Activated CD4-positive, alpha-beta memory T cell treated with anti-CD3 and anti-CD28 coated beads, Interleukin-2, amount 10 ng/mL, durations not matched to agents 7 days and 5 days (primary cell): ENCODE measurements at places on chromosomes 4 and X.

GRCh38 chrX:45233531-45233930 is 32.9 kb upstream of the DIPK2B start:
- no peak for DNase-seq

- no peak for DNase-seq
Measured at GRCh38 chrX:109856974-109857373, 123.9 kb upstream of the ACSL4 start.

- DNase-seq: no peak
Measured at GRCh38 chrX:154654372-154654771, 993 bp upstream of the CTAG2 start.

- no peak for DNase-seq
Measured at GRCh38 chr4:176034499-176034898, 31.1 kb upstream of the WDR17 start.

DNA sequence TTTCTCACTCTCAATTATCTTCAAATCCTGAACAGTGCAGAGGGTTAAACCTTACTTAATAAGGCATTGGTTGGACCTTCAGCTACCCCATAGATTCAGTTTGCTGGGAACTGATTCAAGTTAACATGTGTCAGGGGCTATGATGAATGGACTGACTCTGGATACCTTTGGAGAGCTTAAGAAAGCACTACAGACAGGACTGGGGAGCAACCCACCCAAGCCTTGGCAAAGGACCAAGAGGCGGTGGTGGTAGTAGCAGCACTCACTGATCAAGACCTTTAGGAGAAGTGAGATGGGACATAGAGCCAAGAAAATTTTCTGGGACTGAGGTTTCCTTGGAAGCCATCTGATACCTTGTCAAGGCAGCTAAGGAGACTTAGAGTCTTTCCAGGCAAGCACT is 43.0 kb upstream of the TAPT1 start:
- DNase-seq: no peak

DNA sequence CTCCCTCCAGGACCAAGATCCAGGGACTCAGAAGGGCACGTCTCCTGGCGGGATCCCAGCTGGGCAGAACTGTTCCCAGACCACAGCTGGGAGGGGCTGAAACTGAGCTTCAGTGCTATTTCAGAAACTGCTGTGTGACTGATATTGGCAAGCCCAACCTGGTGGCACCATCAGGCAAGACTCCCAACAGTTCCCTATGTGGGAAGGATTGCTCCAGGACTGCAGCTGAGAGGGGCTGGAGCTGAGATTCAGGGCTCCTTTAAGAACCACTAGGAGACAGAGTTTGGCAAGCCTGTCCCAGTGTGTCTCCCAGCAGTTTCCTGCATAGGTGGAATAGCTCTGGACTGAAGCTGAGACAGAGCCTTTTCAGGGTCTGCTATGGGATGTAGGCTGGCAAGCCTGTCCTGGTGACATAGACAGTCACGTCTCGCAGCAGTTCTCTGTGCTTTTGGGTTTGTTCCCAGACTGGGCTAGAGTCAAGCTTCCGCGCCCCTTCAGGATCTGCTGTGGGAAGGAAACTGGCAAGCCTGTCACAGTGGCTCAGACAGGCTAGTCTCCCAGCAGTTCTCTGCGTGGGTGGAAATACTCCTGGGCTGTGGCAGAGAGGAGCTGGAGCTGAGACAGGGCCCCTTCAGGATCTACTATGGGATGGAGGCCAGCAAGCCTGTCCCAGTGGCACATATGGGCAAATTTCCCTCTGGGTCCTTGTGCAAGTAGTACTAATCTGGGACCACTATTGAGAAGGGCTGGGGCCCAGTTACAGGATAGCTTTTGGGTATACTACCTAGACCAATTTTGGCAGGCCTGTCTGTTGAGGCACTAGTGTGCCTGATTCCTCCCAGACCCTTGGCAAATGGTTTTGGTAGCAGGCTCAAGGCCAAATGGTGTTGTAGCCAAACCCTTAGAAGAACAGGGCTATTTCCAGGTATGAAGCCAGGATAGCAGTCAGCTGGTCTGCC is 20.2 kb upstream of the MED14 start:
- no peak for DNase-seq

- DNase-seq: peak; percentile 34
Measured at GRCh38 chr4:150079081-150079581, 886 bp downstream of the DCLK2 start.

GRCh38 chr4:123526511-123526910 is 129.9 kb downstream of the SPRY1 start:
- no peak for DNase-seq

- DNase-seq: no peak
Measured at GRCh38 chr4:17013382-17014006, 115.0 kb upstream of the LDB2 start.

- DNase-seq: no peak
Measured at GRCh38 chr4:173543266-173543665, 13.2 kb upstream of the HAND2 start.

DNA sequence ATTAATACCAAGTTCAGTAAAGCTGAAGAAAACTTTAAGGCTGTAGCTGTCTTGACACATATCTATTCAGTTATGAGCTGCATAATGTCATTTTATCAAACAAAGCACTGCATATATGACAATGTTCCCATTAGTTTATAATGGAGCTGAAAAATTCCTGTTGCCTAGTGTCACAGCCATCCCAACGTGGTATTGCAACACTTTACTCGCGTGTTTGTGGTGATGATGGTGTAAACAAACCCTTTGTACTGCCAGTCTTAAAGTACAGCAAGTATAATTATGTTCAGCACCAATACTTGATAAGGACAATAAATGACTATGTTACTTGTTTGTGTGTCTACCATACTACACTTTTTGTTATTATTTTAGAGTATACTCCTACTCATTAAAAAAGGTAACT is 1415.6 kb upstream of the PCDH7 start:
- no peak for DNase-seq

DNA sequence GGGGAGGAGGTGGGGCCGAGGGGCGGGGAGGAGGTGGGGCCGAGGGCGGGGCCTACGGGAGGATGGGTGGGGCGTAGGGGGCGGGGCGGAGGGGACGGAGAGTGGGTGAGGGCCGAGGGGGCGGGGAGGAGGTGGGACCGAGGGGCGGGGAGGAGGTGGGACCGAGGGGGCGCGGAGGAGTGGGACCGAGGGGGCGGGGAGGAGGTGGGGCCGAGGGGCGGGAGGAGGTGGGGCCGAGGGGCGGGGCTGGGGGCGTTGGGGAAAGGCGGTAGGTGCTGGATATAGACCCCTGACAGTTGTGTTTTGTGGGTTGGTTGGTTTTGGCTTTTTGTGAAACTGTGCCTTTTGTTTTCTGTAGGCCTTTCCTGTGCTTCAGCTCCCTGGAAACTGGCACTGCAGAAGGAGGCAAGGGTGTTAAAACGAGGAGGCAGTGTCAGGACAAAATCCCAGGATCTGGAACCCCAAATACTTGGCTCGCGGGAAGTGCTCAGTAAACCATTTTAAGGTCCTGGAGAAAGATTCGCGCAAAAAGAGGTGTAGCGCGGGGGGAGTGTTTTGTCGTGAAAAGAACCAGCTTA is 580 bp upstream of the MMGT1 start:
- peak; percentile 69 for DNase-seq

DNA sequence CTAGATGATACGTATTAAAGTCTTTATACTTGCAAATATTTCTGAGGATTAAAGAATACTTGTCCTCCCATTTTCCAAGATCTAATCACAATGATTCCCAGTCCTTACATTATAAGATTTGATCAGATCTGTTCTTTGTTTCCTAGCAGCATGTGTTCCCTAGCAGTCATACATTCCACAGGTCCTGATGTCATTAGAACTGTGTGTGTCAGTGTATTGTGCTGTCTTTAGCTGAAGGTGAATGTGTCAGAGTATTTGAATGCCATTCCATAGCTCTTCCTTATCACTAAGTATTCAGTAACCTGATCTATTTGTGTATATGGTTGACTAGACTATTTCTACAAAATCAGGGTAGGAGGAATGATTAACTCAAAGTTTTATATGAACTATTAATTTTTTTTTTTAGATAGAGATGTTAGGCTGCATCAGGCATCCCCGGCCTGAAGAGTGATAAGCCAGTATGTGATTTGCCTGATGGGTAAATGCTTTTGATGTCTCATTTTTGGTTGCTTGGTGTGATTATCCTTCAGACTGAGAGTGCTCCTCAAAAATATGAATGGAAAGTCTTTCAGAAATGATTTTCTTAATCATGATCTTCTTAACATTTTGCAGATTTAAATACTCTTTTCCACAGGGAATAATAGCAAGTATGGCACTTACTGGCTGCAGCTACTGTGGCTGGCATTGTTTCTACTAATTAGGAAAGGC is 4.4 kb downstream of the ADGRL3 start:
- no peak for DNase-seq

DNA sequence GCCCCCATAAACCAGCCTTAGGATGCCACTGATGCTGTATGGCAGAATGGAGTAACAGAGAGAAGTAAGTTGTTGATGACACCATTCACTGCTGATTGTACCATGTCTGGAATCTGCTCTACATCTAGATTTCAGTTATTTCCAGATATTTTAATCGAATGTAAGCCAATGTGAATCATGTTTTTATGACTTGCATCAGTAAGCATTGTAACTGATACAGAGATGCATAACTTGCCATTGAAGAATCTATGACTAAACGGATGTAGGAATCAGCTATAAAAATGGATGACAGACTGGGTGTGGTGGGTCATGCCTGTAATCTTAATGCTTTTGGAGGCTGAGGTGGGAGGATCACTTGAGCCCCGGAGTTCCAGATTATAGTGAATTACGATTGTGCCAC is 161.0 kb upstream of the GATB start:
- DNase-seq: no peak

DNA sequence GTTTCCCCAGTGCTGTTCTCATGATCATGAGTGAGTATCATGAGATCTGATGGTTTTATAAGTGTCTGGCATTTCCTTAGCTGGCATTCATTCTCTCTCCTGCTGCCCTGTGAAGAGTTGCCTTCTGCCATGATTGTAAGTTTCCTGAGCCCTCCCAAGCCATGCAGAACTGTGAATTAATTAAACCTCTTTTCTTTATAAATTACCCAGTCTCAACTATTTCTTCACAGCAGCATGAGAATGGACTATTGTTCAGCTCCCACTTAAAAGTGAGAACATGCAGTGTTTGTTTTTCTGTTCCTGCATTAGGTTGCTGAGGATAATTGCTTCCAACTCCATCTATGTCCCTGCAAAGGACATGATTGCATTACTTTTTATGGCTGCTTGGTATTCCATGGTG is 311.7 kb upstream of the CTSO start:
- DNase-seq: no peak

- DNase-seq: no peak
Measured at GRCh38 chr4:7240306-7240705, 48.0 kb downstream of the SORCS2 start.

- peak; percentile 52 for DNase-seq
Measured at GRCh38 chr4:786861-787300, 39.0 kb downstream of the CPLX1 start.

DNA sequence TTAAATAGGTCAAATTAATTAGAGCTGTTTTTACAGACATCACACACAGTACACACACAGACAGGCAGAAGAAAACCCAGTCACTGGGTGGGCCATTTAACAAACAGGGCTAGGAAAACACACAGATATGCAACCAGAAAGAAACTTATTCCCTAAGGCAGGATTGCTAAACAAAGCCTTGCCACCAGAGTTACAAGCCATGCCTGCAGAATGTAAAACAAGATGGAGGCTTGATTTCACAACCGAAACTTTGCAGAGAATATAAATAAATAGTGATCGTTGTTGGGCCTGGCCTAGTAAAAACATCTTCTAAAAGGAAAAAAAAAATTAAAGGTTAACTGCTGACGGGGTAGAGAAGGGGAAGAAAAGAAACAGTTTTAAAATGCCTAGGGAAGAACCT is 212.3 kb downstream of the NAP1L3 start:
- DNase-seq: no peak

DNA sequence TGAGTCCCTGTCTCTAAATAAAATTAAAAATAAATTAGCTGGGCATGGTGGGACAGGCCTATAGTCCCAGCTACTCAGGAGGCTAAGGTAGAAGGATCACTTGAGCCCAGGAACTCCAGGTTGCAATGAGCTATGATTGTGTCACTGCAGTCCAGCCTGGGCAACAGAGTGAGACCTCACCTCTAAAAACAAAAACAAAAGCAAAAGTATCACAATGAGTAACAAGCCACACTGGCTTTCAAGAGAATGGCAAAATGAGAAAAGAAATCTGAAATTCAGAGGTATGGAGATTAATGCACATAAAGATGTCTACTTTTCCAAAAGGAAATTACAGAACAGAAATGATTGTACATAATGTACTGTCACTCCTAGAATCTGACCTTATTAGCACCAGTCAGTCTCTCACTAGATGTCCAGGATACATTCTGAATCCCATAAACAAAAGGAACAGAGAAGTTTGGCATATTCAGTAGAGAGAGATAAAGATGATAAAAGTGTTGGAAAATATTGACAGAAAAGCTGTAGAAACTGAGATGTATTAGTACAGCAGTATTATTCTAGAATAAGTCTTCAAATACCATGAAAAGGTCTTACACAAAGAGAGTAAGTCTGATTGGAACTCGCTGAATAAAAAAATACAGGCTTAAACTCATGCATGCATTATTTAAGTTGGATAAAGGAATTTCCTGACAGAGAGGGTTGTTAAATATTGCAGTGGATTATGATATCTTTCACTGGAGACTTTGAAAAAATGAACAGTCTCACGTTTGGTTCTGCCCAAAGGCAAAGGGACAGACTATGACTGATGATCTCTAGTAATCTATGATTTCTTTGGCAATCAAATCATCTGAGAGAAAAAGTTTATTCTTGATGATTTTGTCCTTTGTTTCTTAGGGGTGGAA is 102.5 kb downstream of the SH3RF1 start:
- DNase-seq: no peak

- DNase-seq: no peak
Measured at GRCh38 chr4:126058596-126058995, 743.8 kb downstream of the FAT4 start.

DNA sequence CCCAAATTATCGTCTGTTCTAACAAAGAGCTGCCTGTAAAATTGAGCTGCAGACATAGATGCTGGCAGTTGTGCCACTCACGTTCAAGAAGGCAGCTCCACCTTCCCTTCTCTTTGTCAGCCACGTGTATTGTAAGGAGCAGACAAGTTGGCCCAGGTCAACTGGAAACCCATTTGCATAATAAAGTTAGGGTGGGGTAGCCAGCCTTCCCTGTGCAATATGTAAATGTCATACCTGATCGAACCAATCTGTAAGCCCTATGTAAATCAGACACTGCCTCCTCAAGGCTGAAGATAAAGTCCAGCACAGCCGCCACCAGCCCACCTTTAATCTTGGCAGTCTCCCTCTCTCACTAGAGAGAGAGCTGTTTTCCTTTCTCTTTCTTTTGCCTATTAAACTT is 117.2 kb downstream of the TMEM144 start:
- no peak for DNase-seq

DNA sequence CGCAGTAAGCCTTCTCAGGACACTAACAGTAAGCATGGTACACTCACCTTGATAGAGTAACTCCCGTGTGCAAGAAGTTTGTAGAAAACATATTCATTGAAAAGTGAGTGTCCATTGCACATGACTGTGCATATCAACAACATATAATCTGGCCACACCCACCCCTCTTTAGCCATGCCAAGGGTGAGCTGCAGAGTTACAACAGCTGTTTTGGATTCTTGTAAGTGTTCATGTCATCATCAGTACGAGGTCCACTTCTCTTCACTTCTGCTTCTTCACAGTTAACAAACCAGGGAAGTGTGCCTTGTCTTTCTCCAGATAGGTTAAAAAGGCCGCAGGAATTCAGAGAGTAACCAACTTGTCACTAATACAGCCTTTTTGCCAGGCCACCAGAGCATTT is 116.6 kb downstream of the IRF2 start:
- DNase-seq: no peak
